ENCODE measurements at places on chromosomes 11 and 22.
A peak's percentile ranks its signal among the peaks of the same experiment; 100 is the strongest.

- DNase-seq = no peak
These were observed 12.0 kb upstream of the MMP13 start for GRCh38 chr11:102967497-102967896.

DNA sequence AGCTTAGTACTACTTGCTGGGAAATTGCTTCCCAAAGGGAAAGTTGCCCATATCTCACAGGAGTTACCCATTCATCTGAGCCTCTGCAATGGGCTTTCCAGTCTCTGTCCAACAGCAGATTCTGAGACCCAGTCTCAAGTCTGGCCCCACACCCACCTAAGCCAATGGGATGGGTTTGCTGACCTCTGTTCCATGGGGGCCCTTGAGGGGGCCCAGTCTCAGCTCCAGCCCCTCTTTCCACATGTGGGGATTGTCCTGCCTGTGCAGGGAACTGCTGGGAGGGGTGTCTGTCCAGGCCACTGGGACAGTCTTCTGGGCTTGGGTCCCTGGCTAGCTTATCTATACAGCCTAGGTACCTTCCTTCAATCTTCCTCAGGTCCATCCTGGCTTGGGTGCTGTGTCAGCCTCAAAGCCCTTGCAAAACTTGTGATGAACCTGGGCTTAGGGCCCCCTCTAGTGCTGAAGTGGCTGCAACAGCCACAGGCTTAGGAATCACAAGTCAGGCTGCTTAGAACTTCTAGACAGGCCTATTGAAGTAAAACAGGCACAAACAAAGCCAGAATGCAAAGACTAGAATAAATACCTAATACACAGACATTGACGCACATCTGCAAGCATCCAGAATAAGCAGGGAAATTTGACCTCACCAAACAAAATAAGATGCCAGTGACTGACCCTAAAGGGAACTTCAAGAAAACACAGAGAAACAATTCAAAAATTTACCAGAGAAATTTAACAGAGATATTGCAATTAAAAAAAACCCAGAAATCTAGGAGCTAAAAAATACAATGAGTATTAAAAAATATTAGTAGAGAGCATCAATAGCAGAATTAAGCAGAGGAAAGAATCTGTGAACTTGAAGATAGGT, 11.7 kb upstream of the PATL1 start:
- DNase-seq = peak; percentile 26

DNA sequence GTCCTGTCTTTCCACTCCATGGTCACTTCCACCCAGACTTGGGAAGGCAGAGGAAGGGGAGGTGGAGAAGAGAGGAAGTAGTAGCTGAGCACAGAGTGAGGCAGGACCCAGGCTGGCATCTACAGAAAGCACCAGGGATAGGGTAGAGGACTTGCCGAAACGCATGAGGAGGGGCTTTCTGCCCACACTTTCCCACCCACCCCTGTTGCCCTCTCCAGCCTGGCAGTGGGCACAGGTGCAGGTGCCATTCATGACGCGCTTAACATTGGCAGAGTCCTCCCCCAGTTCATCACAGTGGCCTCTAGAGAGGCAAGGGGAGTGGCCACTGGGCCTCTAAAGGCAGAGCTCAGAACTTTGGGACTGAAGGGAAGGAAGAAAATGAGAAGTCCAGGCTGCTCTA, 81.9 kb downstream of the FEZ1 start:
- DNase-seq = no peak

DNA sequence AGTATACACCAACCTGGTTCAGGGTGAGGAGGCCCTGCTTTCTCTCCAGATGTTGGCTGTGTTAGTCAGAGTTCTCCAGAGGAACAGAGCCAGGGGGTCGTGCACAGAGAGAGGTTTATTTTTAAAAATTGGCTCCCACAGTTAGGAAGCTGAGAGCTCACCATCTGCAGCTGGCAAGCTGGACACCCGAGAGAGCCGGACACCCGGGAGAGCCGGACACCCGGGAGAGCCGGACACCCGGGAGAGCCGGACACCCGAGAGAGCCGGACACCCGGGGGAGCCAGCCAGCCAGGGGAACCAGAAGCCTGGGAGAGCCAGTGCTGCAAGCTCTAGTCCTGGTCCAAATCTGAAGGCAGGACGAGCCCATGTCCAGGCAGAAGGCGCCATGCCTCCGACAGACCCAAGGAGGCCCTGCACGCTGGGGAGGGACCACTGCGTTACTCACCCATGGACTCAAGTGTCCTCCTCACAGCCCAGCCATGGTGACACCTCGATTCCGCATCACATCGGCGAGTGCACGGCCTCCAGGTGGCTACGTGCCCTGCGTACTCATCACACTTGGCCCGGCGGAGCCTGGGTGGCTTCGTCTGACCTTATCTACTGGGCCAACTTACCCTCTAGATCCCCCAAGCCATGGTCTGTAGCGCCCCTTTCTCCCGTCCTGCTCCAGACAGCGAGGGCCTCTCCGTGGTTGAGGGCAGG, 99.0 kb downstream of the BRD1 start:
- no peak for DNase-seq
